Aorta (tissue), 5 donors: ENCODE measurements at places on chromosomes 1 and 21. TPM values are rescaled to one million over a fixed set of nuclear protein-coding genes. Genes with fewer than 3 reads are reported as not detected.
A peak's percentile ranks its signal among the peaks of the same experiment; 100 is the strongest.

- no peak for DNase-seq
Observed at GRCh38 chr1:201181726-201182125, 8.9 kb upstream of the IGFN1 start.

- no peak for DNase-seq
Observed at GRCh38 chr1:229561141-229561540, 2.6 kb upstream of the ABCB10 start.

The HNRNPR gene
- total RNA-seq, result 120 TPM

DNA sequence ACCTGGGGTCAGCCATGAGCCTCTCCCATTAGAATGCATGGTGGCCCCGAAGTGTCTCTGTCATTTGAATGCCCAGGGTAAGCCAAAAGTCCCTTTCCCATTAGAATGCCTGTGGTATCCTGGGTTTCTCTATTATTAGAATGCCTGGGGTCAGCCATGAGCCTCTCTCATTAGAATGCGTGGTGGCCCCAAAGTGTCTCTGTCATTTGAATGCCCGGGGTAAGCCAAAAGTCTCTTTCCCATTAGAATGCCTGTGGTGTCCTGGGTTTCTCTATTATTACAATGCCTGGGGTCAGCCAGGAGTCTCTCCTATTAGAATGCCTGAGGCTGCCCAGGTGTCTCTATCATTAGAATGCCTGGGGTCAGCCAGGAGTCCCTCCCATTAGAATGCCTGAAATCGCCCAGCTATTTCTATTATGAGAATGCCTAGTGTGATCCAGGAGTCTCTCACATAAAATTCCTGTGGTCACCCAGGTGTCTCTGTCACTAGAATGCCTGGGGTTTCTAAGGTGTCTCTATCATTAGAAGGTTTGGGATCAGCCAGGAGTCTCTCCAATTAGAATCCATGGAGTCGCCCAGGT lies 65.5 kb downstream of the RNF187 start:
- DNase-seq, result no peak

The GJA8 gene
- not detected for total RNA-seq

The LCE4A gene
- not detected for total RNA-seq

The SRGAP2B gene
- total RNA-seq, result 47.8 TPM

GRCh38 chr1:227788271-227789083 lies 27.0 kb upstream of the PRSS38 start:
- DNase-seq, result peak; percentile 84

GRCh38 chr1:202351725-202352124 lies 3.2 kb downstream of the PPP1R12B start:
- DNase-seq, result no peak

DNA sequence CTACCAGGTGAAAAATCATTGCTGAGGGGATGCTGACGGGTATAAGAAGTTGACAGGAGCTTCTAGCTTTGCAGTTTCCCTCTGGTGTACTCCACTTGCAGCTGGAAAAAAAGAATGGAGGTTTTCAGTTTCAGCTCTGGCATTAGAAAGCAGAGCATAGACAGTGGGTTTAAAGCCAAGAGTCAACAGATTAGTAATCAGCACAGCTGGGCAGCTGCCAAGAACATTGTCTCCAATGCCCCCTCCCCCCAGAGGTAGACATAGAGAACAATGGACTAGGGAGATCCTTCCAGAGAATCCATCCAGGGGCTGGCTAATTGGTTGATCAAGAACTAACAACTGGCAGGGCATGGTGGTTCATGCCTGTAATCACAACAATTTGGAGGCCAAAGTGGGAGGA lies 10.1 kb upstream of the ZBTB8B start:
- DNase-seq, result no peak

The SPAG17 gene
- total RNA-seq, result 0.06 TPM

DNA sequence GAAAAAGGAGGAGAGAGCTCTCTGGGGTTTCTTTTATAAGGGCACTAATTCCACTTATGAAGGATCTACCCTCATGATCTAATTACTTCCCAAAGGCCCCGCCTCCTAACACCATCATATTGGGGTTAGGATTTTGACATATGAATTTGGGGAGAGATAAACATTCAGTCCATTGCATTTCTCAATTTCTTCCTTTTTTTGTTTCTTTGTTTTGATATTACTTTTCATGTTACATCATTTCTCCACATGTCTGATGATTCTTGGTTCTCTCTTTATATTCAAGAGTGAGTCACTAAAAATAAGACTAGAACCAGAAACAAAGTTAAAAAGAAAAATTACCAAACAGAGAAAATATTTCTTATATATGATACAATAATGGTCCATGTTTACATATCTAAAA lies 63.2 kb upstream of the DUSP10 start:
- DNase-seq, result no peak

The KCNJ6 gene
- 0.16 TPM for total RNA-seq

- DNase-seq, result no peak
Observed at GRCh38 chr1:19597496-19598309, 46.4 kb upstream of the NBL1 start.

The SDC3 gene
- total RNA-seq, result 64.7 TPM

DNA sequence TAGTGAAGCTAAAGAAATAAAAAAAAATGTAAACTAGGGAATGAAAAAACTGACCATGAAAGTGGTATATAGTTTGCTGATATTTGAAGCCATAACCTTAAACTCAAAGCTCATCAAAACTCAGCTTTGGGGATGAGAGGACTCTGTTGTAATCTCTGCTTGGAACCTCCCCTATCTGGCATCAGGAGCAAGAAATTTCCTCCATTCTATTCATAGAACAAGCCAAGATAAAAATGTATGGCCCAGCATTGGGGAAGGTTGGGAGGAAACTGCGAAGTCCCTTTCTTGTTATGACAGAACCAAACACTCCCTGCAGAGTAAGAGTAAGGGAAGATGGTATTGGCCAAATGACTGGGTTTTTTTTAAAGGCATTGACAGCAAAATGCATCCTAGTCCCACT lies 35.6 kb downstream of the MCOLN2 start:
- no peak for DNase-seq

The SFT2D2 gene
- total RNA-seq, result 94.6 TPM

The C1orf56 gene
- 3.0 TPM for total RNA-seq

DNA sequence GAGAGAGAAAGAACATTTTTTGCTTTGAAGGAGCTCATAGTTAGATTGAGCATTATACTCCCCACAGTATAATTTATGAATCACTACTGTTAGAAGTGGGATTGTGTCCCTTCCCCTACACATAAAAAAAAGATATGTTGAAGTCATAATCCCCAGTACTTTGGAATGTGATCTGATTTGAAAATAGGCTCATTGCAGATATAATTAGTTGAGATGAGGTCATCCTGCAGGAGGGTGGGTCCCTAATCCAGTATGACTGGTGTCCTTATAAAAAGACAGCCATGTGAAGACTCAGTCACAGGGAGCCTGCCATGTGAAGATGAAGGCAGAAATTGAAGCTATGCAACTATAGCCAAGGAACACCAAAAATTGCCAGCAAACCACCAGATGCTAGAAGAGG lies 76.4 kb downstream of the TGFB2 start:
- DNase-seq, result no peak

DNA sequence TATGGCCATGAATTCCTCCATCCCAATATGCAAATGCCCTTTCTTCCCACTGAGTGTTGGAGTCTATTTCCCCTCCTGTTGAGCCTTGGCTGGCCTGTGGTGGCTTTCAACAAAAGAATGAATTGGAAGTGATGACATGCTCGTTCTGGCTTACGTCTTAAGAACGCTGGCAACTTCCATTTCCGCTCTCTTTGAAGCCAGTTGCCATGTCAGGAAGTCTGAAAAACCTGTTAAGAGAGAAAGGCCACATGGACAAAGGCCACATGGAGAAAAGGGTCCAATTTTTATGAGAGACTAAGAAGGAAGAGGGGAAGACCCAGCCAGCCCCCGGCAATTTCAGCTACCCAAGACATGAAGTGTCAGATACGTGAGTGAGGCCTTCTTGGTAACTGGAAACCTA lies 45.6 kb upstream of the GADD45A start:
- DNase-seq, result no peak

DNA sequence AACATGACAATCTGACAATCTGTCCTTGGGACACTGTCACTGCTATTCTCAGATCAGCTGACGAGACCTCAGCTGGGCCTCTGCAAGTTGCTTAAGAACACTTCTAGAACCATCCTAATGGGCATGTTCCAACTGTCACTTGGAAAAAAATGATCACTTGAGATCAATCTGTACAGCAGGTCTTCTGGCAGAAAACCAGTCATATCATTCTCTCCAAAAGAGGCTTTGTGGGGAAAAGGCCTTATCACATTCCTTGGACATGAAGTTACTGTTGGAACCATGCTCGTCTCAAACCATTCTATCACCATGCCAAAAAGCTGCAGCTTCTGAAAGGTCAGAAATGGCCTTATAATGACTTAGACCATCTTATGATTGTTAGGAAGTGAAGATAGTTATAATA lies 744.2 kb downstream of the USP25 start:
- DNase-seq, result no peak

DNA sequence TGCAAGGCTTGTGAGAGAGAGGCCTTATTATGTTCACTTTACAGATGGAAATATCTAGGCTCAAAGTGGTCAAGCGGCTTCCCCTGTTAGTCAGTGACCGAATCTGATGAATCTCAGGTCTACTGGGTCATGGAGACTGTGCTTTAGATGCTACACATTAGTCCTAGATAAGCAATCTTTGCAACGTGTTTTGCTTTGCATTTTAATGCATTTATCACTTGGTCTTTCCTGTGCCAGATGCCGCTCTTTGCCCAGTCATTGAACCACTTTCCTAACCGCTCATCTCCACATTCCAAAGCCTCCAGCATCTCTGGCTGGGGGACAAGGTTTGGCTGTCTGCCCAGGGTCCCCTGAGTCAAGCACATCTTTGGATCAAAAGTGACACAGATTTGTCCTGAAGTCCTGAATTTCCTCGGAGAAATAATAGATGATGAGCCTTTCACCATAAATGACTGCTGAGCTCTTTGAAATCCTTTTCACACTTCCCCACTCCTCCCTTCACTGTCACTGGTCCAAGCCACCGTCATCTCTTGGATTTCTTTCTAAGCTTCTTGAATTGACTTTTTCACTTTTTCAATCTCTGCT lies 96.0 kb upstream of the USP24 start:
- DNase-seq, result no peak

GRCh38 chr1:81437213-81437612 lies 363.5 kb upstream of the ADGRL2 start:
- DNase-seq, result no peak

DNA sequence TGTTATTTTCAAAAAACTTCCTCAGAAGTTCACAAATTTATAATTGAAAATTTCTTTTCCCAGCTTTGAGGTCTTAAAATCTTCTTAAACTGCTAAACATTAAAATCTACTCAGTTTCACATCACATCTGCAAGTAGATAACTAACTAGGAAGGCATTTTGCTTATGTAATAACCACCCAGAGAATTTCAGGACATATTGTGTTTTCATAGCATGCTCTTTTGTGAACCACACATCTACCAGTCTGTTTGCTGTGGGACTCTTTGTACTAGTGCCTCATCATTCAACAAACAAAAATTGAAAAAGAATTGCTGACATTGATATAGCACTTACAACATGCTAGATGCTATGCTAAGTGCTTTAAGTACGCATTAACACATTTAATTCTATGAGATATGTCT lies 31.6 kb upstream of the C1orf146 start:
- DNase-seq, result no peak

DNA sequence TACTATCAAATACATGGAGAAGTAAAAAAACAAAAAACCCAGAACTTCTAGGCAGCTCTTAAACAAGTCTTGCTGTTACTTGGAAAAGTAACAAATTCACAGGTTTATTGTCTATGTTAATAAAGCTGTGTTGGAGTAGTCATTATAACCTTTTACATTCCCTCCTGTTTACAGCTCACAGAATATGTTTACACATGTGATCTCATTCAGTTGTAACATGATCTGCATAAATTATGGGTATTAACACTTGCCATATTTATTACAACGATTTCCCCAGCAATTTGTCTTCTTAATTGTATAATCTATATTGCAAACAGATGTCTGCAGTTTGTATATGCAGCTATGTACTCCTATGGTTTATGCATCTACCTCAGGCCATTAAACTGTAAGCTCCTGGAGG lies 28.6 kb downstream of the ERG start:
- DNase-seq, result no peak

The ZNF697 gene
- 5.1 TPM for total RNA-seq

The CHD5 gene
- 2.5 TPM for total RNA-seq

The PERM1 gene
- 0.49 TPM for total RNA-seq

The NBPF20 gene
- total RNA-seq, result 3.2 TPM

DNA sequence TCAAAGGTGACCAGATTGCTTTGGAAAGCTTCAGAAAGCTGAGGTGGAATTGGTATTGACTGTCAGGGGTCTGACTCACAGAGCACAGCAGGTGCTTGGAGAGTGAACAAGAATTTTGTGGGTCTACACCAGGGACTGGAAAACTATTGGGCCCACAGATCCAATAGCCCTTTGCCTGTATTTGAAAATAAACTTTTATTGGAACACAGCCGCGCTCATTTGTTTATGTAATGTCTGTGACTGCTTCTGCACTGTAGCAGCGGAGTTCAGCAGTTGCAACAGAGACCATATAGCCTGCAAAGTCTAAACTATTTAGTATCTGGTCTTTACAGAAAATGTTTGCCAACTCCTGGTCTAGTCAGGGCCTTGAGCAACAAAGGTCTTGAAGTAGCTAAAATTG lies 315.6 kb downstream of the NFIA start:
- no peak for DNase-seq

The KLHDC9 gene
- total RNA-seq, result 2.5 TPM

- no peak for DNase-seq
Observed at GRCh38 chr21:21003701-21004100, 5.5 kb downstream of the NCAM2 start.

- no peak for DNase-seq
Observed at GRCh38 chr1:241229216-241229615, 127.8 kb downstream of the RGS7 start.

DNA sequence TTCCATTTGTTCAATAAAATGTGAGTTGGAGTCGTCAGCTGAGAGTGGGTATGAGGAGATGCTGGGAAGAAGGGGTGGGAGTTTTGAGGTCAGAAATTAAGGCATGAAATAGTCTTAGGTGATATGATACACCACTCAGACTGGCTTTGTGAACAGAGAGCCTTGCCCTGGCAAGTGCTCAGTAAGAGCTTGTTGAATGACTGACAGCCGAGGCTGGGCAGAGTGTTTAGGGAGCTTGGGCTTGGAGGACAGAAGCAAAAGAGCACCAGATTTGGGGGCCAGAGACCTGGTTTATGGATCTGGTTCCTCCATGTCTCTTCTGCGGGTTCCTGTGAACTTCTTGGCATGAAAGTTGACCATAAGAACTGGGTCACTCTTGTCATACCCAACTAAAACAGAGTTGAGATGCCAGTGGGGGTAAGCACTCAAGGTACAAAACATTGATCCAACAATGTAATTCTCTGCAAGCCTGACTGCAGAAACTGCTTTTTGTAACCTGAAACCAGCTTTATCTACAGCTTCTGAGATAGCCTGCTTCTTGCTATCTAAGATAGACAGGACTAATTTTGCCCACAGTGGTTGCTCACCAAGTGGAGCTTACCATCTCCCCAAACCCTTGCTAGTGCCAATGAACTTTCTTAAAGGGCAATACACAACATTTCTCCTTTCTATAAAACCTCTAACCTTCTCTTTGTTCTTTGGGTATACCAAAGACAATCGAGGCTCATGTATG lies 126.4 kb downstream of the TENT5C start:
- DNase-seq, result no peak

The CFHR1 gene
- 1.9 TPM for total RNA-seq

GRCh38 chr1:162062542-162063015 lies 6.9 kb upstream of the NOS1AP start:
- peak; percentile 46 for DNase-seq

GRCh38 chr1:27517907-27518718 lies 28.1 kb upstream of the WASF2 start:
- no peak for DNase-seq
